CD14-positive monocyte (primary cell): ENCODE measurements at places on chromosomes 13 and 19.

DNA sequence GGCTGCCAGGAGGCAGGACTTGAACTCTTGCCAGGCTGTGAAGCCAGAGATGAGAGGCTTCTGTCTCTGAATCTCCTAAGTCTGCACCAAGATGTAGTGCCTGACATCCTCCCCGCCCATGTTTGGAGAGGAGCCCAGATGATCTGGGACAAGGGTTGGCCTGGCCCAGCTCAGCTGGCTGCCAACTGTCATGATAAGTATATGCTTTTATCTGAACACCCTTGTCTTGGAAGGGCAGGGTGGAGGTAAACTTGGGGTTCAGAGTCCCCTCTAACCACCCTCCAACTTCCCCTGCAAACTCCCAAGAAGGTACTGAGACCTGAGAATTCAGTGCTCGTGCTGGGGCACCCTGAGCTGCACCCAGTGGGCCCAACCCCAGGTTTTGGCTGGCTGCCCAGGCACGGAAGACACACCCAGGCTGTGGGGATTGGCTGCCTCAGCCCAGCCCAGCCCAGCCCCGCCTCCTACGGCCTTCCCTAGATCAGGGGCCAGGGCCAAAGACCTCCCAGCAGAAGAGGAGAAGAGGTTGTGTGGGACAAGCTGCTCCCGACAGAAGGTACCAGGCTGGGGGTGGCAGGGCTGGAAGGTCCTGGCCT lies at the start of gene CYP4F12:
TSS of gene CYP4F12 (plus strand) at position 508 of the 596 bp plus-strand sequence. CDS start 443 bp downstream, outside the sequence.
- H3K4me1 ChIP-seq: peaks cover 15% of the 10 kb centered on the region
- H3K27ac ChIP-seq: no peak within 1 kb of the TSS
- no peak for DNase-seq
- H3K27me3 ChIP-seq: no peaks in the 10 kb centered on the region

DNA sequence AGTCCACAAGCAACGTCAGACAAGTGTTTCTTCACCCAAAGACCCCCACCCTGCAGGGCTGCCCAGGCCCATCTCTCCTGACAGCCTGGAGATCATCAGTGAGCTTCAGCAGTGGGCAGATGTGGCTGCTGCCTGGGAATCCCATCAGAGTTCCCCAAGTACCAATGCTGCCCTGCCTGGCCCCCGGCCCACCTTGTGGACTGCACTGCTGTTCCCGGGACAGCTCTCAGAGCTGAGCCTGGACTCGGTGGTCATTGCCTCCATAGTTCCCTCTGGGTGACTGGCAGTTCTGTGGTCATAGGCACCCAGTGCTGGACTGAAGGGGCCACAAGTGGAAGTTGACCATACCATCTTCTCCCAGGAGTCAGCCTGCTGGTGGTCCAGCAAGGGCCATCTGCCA lies 24.5 kb upstream of the ZNF492 start:
- no peak overlapping the region for H3K27ac ChIP-seq
- H3K4me1 ChIP-seq: no peaks in the 10 kb centered on the region
- no peak for DNase-seq
- no peak overlapping the region for H3K4me3 ChIP-seq

DNA sequence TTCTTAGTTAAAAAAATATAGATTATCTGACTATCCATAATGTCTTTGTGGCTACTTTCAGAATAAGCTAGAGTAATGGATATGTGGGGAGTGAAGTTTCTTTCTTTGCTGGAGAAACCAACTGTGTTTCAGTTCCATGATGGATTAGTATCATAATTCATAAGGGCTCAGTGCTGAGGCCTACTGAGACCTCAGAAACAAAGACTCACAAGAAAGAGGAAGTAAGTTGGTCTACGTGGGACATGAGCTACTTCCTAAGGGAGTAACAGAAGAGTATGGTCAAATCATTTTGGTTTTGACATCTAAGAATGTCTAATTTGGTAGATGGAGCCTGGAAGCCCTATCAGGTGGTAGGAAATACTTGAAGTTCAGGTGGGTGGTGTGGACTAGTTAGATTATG lies 99.0 kb upstream of the HTR2A start:
- no peak overlapping the region for H3K27ac ChIP-seq
- no peaks in the 10 kb centered on the region for H3K4me1 ChIP-seq
- no peaks in the 10 kb centered on the region for H3K27me3 ChIP-seq
- H3K36me3 ChIP-seq: no peaks in the 10 kb centered on the region
- H3K4me3 ChIP-seq: no peak overlapping the region
- DNase-seq: no peak

DNA sequence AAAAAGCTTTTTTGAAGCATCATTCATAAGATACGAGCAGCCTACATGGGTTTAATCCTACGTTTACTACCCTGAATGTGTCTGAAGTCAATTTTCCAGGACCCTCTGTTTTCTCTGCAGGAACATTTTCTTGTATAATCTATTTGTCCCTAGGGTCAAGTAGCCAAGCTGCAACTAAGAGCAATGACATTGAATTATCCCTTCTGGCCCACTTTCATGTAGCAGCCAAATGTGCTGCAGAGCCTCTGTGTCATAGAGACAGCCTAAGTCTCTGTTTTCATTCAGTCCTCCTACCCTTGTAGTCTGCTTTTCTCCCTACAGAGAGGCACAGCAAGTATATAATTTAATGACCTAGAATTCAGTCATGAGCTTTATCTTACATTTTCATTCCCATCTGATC lies 82.1 kb downstream of the ZAR1L start:
- H3K27me3 ChIP-seq: no peaks in the 10 kb centered on the region
- no peak overlapping the region for H3K4me3 ChIP-seq
- peaks cover 100% of the 10 kb centered on the region for H3K36me3 ChIP-seq
- no peak for DNase-seq
- H3K27ac ChIP-seq: no peak overlapping the region
- H3K4me1 ChIP-seq: no peaks in the 10 kb centered on the region

DNA sequence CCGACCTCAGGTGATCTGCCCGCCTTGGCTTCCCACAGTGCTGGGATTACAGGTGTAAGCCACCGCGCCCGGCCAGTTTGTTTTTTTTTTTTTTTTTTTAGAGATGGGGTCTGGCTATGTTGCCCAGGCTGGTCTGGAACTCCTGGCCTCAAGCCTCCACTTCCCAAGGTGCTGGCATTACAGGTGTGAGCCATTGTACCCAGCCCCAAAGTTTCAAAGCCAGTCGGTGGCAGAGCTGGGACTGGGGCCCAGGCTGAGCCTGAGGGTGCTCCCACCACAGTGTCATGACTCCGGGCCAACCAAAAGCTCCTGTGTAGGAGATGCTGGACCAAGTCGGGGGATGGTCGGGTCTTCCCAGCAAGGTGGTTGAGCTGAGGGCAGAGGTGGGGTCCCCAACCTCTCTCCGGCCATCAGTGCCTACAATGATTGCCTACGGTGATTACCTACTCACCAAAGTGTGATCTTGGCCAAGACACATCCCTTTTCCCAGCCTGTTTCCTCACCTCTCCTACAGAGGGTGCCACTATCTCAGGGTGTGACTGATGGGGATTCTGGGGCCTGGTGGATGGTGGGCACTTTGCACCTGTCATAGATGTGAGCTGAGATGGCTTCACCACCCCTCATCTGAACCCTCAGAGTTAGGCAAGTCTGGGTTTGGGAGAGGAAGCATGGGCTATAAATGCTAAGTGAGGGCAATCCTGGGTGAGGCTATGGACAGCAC lies 5.9 kb upstream of the SAMD1 start:
- peaks cover 44% of the 10 kb centered on the region for H3K36me3 ChIP-seq
- no peak overlapping the region for H3K27ac ChIP-seq
- no peaks in the 10 kb centered on the region for H3K27me3 ChIP-seq
- no peak for DNase-seq
- no peak overlapping the region for H3K4me3 ChIP-seq
- H3K4me1 ChIP-seq: peaks cover 9% of the 10 kb centered on the region

DNA sequence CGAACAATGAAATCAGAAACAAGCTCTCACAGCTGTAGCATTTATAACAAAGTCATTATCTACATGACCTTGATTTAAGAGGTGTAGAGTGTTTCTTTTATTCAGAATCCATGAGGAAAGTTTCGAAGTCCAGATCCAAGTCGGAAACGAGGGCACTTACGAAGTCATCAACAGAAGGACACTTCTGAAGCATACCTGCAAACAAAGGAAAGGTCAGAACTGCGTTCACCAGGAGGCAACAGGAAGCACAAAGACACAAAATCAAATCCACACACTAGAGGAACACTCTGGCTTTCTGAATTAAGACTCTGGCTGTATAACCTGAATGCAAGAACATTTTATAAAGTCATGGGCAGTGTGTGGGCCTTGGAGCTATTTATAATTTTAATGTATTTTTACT lies 158.9 kb downstream of the MIPEP start:
- H3K27ac ChIP-seq: no peak overlapping the region
- H3K27me3 ChIP-seq: no peaks in the 10 kb centered on the region
- no peak overlapping the region for H3K4me3 ChIP-seq

DNA sequence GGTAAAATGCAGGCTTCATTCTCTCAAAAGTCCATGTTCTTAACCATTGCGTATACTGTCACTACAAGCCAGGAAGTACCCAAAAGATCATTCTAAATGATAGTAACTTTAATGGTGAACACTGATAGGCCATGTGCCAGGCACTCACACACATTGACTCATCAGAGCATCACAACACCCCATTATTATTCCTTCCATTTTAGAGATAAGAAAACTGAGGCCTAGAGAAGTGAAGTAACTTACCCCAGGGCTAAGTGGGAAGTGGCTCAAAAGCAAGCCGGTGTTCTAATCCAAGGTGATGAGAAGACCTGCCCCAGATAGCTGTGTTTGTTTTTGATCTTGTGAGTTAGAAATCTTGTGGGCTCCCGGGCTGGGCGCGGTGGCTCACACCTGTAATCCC lies 1.4 kb upstream of the PHLDB3 start:
- H3K27me3 ChIP-seq: no peaks in the 10 kb centered on the region
- peaks cover 28% of the 10 kb centered on the region for H3K4me1 ChIP-seq
- H3K36me3 ChIP-seq: peaks cover 46% of the 10 kb centered on the region

GRCh38 chr13:111488486-111489132 lies 168.2 kb downstream of the TEX29 start:
- no peaks in the 10 kb centered on the region for H3K36me3 ChIP-seq
- H3K27ac ChIP-seq: no peak overlapping the region
- H3K4me1 ChIP-seq: no peaks in the 10 kb centered on the region
- no peak for DNase-seq

DNA sequence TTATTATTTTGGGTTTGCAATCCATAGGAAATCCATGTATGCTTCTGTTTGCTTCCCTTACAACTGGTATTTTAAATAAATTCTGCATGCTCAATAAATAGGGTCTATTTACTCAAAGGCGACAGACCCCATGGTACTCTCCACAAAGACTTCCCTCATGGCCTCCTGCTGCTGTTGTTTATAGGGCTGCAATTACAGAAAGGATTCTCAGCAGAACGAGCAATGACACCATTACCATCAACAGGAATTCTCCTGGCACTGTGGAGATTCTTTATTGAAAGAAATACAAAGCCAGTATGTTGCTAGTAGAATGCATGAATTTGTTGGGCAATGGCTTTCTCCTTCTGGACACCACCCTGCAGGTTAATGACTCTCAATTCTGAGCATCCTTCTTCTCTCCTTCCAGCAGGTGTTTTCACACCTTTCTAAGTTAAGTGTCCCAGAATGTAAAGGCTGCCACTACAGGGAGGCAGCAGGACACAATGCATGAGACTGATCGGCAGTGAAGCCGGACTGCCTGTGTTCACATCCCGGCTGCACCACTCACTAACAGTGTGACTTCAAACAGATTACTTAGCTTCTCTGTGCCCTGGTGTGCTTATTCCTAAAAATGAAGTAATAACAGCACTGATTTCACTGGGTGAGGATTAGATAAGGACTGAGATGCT lies 360.2 kb downstream of the DNAJC15 start:
- H3K4me1 ChIP-seq: peaks cover 2% of the 10 kb centered on the region
- no peaks in the 10 kb centered on the region for H3K36me3 ChIP-seq
- no peak overlapping the region for H3K4me3 ChIP-seq
- H3K27me3 ChIP-seq: no peaks in the 10 kb centered on the region
- no peak overlapping the region for H3K27ac ChIP-seq
- DNase-seq: no peak

GRCh38 chr13:98731925-98732324 lies 20.5 kb downstream of the SLC15A1 start:
- H3K27ac ChIP-seq: no peak overlapping the region
- DNase-seq: no peak
- no peaks in the 10 kb centered on the region for H3K27me3 ChIP-seq
- H3K4me3 ChIP-seq: no peak overlapping the region
- H3K36me3 ChIP-seq: no peaks in the 10 kb centered on the region
- no peaks in the 10 kb centered on the region for H3K4me1 ChIP-seq

- DNase-seq: no peak
- H3K27ac ChIP-seq: no peak overlapping the region
- H3K27me3 ChIP-seq: no peaks in the 10 kb centered on the region
- H3K36me3 ChIP-seq: no peaks in the 10 kb centered on the region
- no peak overlapping the region for H3K4me3 ChIP-seq
These were observed 80.3 kb upstream of the KLHL1 start for GRCh38 chr13:70188567-70188966.

DNA sequence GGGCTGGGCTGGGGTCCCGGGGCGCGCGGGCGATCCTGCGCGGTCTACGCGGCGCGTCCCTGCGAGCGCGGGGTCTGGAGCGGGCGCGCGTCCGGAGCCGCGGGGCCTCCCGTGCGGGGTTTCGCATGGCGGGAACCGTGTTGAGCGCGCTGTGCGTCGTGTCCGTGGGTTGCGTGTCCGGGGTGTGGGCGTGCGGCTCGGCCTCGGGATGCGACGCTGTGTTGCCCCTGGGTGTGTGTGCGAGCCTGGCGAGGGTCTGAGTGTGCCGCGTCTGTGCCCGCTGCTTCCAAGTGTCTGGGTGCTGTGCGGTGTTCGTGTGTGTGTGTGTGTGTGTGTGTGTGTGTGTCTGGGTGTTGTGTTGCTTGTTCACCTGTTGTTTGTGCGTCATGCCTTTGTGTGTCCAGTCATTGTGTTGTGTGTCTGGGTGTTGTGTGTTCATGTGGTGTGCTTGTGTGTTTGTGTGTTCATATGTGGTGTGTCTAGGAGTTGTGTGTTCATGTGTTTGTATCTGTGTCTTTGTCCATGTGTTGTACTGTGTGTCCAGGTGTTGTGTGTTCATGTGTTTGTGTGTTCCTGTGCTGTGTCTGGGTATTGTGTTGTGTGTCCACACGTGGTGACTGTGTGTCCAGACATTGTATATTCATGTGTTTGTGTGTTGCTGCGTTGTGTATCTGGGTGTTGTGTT lies 552 bp downstream of the PLK5 start:
- peaks cover 30% of the 10 kb centered on the region for H3K27me3 ChIP-seq
- H3K4me3 ChIP-seq: no peak overlapping the region
- H3K27ac ChIP-seq: no peak overlapping the region
- no peaks in the 10 kb centered on the region for H3K36me3 ChIP-seq

DNA sequence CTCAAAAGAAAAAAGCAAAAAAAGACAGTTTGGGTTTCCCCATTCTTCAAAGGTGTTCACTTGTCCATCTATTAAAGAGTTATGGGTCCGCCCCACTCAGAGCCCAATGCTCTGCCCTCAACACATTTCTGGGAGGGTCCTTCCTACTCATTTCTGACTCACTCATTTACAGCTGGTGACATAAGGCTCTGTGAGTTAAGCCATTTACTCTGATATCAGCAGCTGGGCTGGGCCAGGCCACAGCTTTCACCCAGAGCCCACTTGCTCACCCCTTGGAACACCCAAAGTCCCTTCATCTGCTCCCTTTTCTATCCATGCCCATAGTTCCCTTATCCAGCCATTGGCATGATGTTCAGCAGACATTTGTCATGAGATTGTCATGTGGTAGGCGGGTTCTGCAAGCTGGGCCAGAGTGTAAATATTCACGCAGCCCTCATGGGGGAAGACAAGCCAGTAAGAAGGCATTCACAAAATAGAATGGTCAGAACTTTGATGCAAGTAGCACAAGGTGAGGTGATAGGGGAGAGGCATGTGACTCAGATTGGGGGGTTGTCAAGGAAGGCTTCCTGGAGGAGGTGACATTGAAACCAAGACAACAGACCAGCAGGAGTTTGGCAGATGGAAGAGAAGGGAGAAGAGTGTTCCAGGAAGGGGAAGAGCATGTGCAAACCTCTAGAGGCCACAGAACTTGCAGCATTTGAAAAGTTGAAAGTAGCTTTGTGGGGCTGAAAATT lies 5.9 kb downstream of the MAST1 start:
- no peak overlapping the region for H3K27ac ChIP-seq
- peaks cover 23% of the 10 kb centered on the region for H3K4me1 ChIP-seq
- no peaks in the 10 kb centered on the region for H3K36me3 ChIP-seq
- H3K4me3 ChIP-seq: no peak overlapping the region
